ENCODE measurements at places on chromosomes 1 and 21.

DNA sequence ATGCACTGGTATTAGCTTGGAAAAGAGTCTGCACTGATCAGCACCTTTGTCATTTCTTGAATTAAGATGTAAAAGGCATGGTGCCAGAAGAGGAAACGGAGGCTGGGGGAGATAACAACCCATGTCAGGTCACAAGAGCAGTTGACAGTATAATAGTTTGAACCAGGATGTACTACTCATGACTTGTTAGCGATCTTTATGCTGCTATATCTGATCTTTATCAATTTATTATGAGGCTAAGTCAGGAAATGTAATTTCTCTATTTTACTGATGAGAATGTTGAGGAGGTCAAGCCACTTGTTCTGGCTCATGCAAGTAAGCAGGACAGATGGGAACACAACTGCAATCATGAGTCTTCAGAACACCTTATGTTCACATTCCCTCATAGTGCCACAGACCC is 41.4 kb downstream of the RGS5 start:
- no peak for DNase-seq

- no peak for DNase-seq
Observed at GRCh38 chr1:78373676-78374075, 117.1 kb upstream of the PTGFR start.

DNA sequence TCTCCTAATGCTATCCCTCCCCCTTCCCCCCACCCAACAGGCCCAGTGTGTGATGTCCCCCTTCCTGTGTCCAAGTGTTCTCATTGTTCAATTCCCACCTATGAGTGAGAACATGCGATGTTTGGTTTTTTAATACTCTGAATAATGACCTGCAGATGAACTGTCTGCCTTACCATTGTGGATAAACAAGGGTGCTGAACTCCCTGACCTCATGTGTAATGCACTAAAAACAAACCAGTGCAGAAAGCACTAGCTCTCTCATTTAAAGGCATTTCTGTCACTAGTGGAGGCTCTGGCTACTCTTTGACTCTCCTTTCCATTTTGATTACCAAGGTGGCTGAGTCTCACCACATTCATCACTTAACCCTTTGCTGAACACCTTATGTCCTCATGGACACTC is 23.1 kb upstream of the TRAF3IP3 start:
- no peak for DNase-seq

DNA sequence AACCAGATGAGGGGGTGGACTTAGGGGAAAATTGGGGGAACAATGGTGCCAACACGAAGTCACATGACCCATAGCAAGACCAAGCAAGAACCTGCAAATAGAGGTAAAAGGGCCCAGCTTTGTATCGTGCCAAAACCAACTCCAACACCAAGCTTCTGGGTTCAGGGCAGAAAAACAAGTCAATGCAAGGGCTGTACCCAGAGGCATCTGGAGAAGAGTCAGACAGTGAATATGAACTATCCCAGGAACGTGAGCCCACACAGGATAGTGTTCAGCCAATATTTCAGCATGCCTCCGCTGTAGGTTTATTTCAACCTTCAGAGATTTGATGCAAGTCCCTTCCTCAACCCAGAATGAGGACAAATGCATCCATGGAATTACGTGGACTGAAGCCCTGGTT is 15.0 kb upstream of the ZMYM6 start:
- DNase-seq = no peak

- peak; percentile 46 for DNase-seq
Observed at GRCh38 chr1:44693900-44694299, 19.4 kb downstream of the ARMH1 start.

DNA sequence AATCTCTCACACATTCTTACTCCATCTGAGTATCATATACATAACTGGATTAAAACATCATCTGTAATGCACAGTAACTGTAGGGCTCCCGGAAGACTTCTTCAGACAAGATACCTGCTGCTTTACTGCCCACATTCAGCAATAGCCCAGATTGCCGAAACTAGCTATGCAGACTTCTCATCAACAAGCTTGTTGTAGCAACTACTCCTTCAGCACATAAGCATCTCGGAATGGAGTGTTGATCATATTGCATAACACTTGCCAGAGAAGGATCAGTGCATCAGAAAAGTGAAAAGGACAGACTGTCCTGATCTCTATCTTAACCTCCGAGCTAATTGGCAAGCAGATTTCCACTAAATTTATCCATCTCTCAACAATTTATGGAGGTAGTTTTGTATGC is 354.6 kb upstream of the C1orf87 start:
- no peak for DNase-seq

- DNase-seq = no peak
Observed at GRCh38 chr1:18415448-18416027, 65.2 kb upstream of the KLHDC7A start.

GRCh38 chr1:113946112-113946511 is 17.0 kb downstream of the HIPK1 start:
- DNase-seq = no peak

GRCh38 chr1:11053758-11054137 is 6.1 kb downstream of the SRM start:
- DNase-seq = no peak

GRCh38 chr1:175663991-175664390 is 79.4 kb downstream of the TNR start:
- no peak for DNase-seq

DNA sequence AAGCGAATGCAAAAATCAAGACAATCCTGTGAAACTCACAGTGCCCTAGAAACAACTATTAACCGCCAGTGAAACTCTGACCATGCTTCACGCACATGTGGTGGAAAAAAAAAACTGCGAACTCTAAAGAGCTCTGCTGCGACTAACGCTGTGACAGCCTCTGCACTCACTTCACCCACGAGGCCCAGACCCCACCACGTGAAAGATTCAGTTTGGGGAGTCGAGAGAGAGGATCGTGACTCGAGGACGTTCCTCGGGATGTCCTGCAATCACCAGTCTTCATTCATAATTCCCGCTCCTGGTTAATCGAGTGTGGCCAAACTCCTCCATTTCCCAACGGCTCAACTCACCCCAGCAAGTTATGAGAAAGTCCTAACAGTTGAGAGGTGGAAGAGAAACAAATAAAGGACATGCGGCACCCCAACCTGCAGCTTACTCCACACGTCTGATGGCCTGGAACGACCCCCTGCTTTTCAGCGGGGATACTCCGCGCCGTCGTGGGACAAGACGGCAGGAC is 1.1 kb downstream of the SERBP1 start:
- DNase-seq = peak; percentile 41

DNA sequence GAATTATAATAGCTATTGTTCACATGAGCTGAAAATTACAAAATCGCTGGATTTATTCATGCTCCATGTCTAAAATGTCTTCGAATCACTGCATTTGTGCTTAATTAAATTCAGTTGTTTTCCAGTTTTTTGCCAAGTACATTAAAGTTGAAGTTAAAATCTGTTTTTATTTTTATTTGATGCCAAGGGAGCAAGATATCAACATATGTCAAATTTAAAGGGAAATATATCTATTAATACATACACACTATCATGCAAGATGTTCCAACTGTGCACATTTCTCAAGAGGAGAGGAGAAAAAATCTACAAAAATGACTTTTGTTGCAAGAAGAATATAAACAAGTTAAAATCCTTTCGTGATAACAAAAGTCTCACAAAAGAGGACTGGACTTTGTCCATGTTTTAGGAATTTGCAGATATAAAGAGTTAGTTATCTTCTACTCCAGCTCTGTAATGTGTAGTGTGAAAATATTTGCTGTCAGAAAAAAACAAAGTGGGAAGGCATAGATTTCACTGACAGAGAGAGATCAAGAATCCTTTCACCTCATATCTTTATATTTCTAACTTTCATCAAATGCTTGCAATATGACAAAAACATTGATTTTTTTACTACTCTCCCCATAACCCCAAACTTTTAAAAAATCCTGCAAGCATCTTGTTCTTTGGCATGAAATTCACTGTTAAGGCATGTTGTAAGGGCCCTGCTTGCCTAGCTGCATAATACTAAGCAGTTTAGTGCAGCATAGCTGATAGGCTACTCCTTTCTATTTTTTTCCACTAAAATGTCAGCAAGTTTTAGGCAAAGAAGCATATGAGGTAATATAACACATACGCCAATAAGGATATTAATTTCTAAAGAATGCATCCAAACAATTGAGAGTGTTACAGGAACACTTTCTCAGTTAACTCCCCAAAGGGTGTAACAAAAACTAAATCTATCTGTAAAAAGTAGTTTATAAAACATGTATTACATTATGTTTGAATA is 340.2 kb upstream of the ADAMTS5 start:
- no peak for DNase-seq

- no peak for DNase-seq
Observed at GRCh38 chr21:31706562-31706961, 25.4 kb downstream of the SCAF4 start.

GRCh38 chr21:40173816-40174215 is 306.6 kb downstream of the PCP4 start:
- peak; percentile 4 for DNase-seq

- DNase-seq = peak; percentile 21
Observed at GRCh38 chr1:172895050-172895460, 155.7 kb downstream of the TNFSF18 start.

DNA sequence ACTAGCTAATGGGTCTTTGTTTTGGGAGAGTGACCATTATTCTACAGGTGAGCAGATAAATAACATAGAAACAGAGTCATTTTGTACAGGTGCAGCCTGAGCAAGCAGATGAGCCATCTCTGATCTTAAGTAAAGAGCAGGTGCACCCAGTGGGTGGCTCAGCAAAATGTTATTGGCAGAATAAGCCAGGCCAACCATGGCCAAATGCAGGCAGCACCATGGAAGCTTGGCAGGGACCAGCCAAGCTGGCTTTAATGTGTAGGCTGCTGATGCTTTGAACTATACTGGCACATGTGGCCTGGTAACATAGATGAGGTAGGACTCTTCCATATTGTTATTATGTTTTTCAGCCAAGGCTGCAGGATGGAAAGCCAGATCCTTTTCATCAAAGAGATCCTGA is 553.3 kb upstream of the ZRANB2 start:
- no peak for DNase-seq

DNA sequence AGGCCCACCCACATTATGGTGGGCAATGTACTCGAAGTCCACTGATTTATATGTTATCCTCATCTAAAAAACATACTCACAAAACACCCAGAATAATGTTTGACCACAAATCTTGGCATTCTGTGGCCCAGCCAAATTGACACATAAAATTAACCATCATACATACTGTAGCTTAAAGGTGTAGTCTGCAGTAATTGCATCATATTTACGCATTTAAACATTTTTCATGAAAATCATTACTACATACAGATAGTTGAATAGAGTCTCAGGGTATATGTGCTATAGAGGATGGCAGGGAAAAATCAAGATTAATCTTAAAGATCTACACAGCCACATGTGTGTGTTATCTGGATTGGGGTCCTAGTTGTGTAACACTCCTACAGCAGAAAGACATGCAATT is 14.5 kb downstream of the ZNF697 start:
- no peak for DNase-seq

- peak; percentile 8 for DNase-seq
Observed at GRCh38 chr1:154859786-154860155, 10.3 kb downstream of the KCNN3 start.

DNA sequence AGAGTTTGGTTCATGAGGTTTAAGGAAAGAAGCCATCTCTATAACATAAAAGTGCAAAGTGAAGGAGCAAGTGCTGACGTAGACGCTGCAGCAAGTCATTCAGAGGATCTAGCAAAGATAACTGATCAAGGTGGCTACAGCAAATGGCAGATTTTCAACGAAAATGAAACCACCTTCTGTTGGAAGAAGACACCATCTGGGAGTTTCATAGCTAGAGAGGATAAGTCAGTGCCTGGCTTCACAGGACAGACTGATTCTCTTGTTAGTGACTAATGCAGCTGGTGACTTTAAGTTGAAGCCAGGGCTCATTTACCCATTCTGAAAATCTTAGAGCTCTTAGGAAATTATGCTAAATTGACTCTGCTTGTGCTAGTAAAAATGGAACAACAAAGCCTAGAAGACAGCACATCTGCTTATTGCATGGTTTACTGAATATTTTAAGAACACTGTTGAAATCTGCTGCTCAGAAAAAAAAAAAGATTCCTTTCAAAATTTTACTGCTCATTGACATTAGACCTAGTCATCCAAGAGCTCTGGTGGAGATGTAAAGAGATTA is 10.5 kb downstream of the MAEL start:
- DNase-seq = no peak

GRCh38 chr21:38849776-38850175 is 44.0 kb downstream of the ETS2 start:
- no peak for DNase-seq

- DNase-seq = no peak
Observed at GRCh38 chr1:224067207-224067606, 46.7 kb upstream of the FBXO28 start.

- DNase-seq = no peak
Observed at GRCh38 chr21:45856442-45856841, 125.1 kb upstream of the COL6A1 start.

DNA sequence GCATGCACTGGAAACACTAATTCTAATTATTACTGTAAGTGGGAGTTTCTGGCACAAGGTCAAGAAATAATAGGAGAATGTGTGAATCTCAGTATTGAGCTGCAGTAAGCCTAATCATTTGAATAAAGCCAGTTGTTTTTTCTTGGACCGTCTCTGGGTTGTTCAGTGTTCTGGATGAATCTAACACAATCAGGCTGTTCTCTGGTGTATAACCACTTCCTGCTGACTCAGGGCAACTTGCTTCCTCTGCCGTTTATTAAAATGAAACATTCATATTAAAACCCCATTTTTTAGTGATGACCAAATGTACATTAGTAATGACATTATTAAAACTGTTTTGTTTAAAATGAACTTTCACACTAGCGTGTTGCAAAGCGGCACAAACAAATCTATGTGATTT is 273.1 kb upstream of the SNX7 start:
- peak; percentile 51 for DNase-seq

DNA sequence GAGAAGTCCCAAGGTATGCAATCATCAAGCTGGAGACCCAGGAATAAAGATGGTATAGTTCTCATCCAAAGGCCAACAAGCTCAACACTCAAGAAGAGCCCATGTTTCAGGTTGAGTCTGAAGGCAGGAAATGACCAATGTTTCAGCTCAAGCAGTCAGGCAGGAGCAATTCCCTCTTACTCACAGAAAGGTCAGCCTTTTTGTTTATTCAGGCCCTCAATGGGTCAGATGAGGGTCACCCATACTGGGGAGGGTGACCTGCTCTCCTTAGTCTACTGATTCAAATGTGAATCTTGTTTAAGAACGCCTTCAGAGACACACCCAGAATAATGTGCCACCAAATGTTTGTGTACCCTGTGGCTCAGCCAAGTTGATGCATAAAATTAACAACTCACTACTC is 262.4 kb downstream of the USP25 start:
- no peak for DNase-seq

GRCh38 chr21:36759348-36760083 is 60.6 kb downstream of the SIM2 start:
- DNase-seq = no peak

GRCh38 chr1:234413990-234414389 is 40.7 kb downstream of the COA6 start:
- DNase-seq = no peak

DNA sequence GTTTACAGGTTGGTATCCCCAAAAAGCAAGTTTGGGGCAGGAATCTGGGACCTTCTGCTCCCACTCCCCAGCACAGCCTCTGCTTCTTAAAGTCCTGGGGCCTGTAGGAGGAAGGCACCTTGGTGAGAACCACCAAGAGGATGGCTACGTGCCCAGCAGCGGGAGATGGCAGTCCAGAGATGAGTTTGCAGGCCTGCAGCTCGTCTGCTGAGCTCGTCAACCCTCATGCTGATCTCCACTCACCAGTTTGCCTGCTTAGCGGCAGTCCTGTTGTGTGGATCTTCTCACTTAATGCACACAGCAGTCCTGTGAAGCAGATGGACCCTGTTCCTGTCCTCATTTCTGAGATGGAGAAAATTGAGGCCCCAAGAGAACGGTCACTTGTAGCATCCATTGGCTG is 160.5 kb downstream of the DYRK1A start:
- no peak for DNase-seq

Data from suppressor macrophage treated with lipopolysaccharide for 4 hours (primary cell).